NCI-H748 treated with DMSO at 0.1 percent for 48 hours (cell line): ENCODE measurements at places on chromosomes 1 and 21.
A peak's percentile ranks its signal among the peaks of the same experiment; 100 is the strongest.

DNA sequence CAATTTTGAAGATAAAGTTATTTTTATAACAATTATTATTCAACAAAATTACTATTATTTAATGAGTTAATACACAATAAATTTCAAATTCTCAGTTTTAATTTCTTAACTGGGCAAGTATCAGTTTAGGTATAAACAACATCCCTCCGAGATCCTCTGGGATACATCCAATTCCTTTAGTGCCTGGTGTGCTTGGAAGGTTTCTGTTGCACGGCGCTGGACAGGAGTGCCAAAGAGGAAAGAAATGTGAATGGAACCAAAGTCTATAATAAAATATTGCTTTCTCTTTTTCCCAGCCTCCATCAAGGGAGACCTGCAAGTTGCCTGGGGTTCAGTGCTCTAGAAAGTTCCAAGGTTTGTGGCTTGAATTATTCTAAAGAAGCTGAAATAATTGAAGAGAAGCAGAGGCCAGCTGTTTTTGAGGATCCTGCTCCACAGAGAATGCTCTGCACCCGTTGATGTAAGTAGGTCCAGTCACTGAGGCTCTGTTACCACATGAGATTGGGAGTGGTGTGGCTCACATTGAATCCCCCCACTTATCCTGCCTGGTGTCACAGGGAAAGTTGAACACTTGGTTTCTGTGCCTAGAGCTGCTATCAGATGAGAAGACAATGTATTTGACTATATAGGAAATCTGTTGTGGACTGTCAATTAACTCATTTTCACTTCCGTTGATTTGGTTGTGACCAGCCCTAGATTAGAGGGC, 22.8 kb downstream of the DDR2 start:
- no peak for DNase-seq

GRCh38 chr1:248380854-248381253, 5.3 kb downstream of the OR2T6 start:
- no peak for DNase-seq

DNA sequence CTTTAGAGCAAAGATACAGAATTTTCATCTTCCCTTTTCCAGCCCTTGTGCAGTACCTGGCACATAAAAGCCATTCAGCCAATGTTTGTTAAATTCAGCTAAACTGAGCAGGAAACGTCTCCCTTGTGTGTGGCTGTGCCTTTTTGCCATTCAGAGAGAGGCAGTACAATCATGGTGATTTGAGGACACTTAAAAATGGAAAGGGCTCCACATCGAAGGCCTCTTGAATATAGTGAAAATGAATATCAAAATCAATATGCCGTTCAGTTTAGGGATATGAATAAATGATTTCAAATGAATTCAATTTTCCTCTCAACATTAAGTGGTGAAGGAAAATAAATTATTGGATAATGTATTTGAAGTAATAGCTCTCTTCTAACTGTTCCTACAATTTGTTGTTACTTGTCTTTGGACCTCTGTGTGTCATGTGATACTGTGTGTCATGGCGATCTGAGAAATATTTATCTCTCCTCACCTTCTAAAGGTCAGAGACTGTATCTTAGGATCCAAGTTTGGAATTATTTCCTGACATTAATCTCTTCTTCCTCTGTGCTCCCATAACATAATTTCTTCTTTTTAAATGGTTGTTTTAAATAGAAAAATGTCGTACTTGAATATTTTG, 355.6 kb upstream of the ST6GALNAC5 start:
- DNase-seq, result no peak

DNA sequence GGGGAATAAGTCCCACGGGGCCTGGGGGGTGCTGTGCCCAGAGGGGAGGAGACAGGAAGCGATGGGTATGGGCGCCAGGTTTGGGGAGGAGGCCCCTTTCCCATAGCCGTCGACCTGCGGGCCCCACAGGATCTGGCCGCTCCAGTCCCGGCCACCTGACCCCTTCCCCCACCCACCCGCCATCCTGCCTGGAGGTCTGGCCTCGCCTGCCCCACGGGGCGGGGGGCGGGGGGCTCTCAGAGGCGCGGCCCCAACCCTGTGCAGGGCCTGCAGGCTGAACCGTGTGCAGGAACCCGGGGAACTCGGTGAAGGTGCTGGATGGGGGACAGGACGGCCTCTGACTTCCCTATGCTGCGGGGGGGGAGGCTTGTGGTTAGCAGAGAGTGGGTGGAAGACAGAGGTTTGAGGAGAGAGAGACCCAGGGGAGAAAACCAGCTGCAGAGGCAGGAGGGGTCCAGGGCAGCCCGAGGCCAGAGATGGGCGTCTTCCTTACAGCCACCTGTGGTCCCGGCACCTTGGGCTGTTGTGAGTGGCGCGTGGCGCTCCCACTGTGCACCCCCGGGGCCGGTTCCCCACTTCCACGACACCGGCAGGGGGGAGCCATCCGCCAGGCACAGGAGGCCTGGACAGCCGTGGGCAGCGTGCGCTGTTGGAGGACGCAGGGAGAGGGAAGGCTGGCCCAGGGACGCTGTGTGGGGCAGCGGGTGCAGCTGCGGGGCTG, 2.5 kb upstream of the TNFRSF18 start:
- DNase-seq, result no peak

- DNase-seq, result no peak
Measured at GRCh38 chr1:197948926-197949899, 32.0 kb downstream of the LHX9 start.

- peak; percentile 86 for DNase-seq
Measured at GRCh38 chr1:203320591-203321272, 15.4 kb downstream of the BTG2 start.

GRCh38 chr1:174366946-174367345, 80.8 kb upstream of the GPR52 start:
- no peak for DNase-seq

GRCh38 chr1:150992626-150993025, 10.5 kb downstream of the ANXA9 start:
- no peak for DNase-seq

DNA sequence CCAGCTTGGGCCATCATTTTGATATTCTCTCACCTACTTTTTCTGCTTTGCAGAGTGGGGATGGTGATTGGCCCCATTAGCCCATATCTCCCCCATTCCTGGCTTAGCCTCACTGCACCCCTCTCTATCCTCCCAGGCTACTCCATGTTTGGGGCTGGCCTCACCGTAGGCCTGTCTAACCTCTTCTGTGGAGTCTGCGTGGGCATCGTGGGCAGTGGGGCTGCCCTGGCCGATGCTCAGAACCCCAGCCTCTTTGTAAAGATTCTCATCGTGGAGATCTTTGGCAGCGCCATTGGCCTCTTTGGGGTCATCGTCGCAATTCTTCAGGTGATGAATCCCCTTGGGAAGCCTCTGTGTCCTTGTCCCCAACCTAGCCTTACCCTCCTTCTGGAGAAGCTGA, 2.1 kb upstream of the B4GALT2 start:
- no peak for DNase-seq

GRCh38 chr1:149966405-149966804, 29.7 kb upstream of the MTMR11 start:
- DNase-seq, result no peak

DNA sequence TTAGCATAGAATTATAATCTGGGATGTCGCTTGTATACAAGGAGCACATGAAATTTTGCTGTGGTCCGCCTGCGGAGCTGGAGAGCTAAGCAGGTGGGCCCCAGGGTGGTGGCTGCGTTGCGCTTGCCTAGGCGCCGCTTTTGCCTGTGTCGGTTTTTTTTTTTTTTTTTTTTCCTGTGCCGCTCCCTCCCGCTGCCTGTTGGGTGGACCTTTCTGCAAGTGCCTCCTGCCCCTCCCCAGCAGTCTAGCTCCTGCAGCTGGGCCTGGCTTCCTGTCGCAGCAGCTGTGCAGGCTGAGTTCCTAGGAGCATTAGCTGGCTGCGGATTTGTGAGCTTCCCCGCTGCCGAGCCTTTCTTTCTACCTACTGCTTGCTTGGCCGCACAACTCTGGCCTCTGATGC, 20.6 kb downstream of the PYHIN1 start:
- DNase-seq, result no peak

GRCh38 chr1:109208394-109208793, 5.3 kb upstream of the SARS1 start:
- DNase-seq, result no peak

DNA sequence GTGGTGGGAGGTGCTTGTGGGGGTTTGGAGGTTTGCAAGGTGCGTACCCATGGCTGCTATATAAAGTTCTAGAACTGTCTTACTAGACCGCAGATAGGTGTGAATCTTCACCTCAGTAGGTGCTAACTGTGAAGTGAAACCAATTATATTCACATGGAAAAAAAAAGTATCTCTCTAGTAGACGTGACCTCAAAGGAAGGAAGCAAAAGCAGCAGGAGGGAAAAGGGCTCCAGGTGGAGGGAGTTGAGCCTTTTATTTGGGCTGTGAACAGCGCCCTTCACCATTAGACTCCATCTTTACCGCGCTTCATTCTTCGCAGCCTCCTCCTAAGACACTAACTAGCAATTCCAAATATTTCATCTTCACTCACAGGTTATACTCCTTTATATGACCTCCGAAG, 129.8 kb downstream of the TBX19 start:
- DNase-seq, result no peak

- DNase-seq, result no peak
Measured at GRCh38 chr1:228008391-228009115, 1.8 kb downstream of the WNT3A start.

DNA sequence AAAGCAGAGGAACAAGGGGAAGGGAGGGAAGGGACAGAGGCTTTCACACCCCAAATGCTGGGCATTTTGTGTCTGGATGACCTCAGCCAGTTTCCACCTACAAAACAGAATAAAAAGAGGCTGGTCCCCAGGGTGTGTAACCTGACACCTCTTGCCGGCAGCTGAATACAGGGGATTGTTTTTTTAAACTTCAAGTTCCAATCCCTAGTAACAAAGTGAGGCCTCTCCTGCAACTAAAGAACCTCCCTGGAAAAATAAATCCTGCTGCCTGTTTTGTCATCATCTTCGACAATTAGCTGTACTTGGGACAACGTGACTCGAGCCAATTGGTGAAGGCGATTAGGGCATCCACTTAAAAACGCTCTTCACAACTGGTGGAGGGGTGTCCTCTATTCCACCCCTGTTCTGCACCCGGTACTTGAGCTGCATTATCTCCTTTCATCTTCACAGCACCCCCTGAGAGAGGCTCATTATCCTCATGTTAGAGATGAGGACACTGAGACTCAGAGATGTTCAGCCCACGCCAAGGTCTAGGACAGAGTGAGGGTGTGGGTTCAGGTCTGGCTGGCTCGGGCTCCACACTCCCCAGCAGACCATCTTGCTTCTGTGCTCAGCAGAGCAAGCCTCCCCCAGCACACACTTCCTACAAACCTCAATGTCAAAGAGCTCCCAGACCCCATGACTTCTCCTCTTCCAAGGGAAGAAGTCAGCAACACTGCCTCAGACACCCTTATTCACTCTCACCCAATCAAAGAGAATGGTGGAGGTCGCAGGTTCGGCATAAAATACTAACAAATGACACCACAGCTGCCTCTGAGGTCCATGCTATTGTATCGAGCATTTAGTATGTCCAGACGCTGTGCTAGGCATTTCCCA, 15.2 kb downstream of the ITPKB start:
- DNase-seq, result peak; percentile 54

DNA sequence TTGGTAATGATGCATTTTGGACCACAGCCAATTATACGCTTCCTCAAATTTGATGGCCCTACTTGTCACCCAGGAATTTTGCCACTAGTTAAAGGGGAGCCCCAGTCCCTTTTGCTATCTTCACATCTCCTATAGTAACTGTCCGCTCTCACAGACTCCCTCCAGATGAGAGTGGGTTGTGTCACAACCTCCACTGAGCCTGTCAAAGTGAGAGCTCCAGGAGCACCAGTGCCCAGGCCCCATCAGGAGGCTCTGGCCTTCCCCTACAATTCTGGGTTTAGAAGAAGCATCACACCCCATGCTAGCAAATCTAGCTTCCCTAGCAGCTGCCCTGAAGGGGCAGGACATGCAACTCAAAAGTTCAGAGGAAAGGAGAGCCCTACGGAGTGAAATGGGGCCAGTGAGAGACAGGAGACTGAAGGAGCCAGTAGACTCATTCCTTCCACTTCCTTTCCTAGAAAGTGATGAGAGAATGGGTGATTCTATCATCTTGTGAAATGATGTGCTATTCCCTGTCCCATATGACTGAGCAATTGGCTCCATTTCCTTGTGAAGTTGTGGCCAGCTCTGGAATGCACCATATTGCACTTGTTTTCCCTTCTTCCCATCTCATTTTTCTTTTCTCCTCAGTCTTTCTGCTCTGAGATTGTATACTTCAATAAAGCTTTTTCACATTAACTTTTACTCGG, 541.3 kb downstream of the DPYD start:
- no peak for DNase-seq

GRCh38 chr1:201253411-201253810, 29.9 kb upstream of the PKP1 start:
- no peak for DNase-seq

DNA sequence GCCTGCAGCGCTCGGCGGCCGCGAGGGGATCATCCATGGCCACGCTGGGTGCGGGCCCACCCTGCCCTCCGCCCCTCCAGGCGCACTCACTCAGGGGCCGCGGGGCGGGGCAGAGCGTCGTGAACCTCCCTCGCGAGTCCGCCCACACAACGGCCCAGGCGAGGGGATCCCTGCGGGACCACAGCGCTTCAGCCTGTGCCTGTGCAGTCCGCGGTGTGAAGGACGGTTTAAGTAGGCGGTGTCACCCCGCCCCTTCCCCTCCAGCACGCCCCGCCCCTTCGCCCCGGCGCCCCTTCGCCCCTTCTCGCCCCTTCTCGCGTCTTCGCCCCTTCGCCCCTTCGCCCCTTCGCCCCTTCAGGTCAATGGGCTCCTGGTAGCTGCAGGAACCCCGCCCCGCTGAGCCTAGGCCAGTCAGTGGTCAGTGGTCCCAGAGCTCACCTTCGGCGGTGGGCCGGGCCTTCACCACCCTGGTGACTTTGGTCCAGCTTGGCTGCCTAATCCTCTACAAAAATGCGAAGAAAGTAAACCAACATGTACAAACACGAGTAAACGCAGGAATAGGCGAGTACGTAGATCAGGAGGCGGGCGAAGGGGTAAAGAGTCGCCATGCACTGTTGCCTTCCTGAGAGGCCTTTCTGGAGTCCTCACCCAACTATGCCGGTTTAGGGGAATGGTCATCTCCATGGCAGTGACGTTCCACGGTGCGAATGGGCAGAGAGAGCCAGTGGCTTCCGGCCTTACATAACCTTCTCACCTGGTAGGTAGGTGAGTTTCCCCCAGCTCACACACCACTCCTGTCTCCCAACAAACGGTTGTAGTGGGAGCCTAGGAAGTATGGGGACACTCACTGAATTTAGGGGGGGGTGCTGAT, 19.6 kb upstream of the DMRTB1 start:
- DNase-seq, result no peak

GRCh38 chr1:198986442-198986841, 347.6 kb downstream of the PTPRC start:
- DNase-seq, result no peak

GRCh38 chr21:46122237-46122671, 24.3 kb downstream of the COL6A2 start:
- DNase-seq, result no peak

- no peak for DNase-seq
Measured at GRCh38 chr1:98931128-98931835, 73.4 kb downstream of the PLPPR5 start.

DNA sequence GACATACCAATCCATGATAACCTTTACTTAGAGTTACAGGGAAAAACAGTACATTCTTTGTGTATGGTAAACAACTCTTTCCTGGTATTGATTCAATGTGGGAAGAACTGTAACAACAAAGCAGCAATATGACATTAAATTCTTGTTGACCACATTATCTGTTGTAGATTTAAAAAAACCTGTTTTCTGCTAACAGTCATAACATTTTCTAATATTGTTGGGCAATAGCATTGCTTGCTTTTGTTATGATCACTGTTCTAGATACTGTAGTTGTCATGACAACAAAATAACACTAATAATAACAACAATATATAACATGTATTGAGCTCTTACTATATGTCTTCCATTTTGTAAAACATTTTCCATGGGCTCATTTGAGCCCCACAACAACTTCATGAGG, 54.2 kb downstream of the PDE4B start:
- no peak for DNase-seq
